Large intestine (tissue), 12 donors: ENCODE measurements at places on chromosomes 5 and 9. TPM values are rescaled to one million over a fixed set of nuclear protein-coding genes. Genes with fewer than 3 reads are reported as not detected.

DNA sequence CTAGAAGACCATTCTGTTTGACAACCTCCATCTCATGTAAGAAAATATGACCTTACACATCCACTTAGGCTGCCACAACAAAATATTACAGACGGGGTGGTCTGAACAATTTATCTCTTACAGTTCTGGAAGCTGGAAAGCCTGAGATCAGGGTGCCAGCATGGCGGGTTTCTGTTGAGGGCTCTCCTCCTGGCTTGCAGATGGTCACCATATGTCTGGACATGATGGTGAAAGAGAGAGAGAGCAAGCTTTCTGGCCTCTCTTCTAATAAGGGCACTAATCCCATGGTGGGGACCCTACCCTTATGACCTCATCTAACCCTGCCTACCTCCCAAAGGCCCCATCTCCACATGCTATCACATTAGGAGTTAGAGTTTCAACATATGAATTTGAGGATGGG is 66.0 kb downstream of the AMBP start:
- no peak for DNase-seq

DNA sequence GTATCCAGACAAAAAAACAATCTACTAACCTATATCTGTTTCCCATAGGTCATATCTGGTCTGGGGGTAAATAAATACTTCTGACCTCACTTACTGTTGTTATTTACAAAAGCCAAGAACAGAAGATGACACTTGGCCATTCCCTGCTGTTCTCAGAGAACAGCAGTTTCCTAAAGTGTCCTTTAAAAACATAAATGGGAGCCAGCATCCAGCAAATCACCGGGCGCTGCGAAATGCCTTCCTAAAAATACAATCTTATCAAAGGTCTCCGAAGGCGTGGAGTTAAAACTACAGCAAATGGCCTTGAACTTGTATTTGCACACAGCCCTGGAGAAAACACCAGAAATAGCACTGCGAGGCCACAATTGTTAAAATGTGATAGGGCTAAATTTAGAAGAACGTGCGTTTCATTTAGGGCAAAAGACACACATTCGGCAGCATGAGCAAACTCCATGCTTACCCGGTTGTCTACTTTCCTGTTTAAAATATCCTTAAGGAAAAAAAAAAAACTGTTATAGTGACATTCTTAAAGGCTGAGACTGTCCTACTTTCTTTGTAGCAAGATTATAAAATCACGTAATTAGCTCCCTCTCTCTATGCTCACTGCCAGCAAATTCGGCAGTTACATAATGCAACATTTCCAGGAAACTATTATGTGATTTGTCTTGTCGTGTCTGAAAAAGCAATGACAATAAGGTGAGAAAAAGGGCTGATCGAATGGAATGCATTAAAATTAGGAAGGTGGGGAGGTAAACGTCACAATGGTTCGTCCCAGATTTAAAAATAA is 1.5 kb downstream of the NFIL3 start:
- DNase-seq = peak; percentile 68

DNA sequence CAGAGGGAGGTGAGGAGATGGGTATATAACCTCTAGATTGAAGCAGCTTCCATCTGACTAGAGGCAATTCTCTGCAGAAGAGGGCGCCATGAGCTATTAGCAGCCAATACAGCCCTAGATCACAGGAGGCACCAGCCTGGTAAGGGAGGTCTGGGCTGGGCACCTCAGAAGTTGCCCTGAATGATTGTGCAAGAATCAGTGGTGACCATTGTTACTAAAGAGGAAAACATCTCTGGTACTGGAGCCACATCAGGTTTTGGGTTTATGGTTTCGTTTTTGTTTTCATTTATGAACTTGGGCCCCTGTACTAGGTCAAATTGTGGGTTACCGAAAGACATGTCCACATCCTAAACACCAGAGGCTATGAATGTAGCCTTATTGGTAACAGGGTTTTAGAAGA is 342.0 kb downstream of the MLLT3 start:
- no peak for DNase-seq

- DNase-seq = no peak
Measured at GRCh38 chr5:96329886-96330529, 103.0 kb downstream of the PCSK1 start.

RNF183 gene
- polyA plus RNA-seq = 0.91 TPM

- DNase-seq = no peak
Measured at GRCh38 chr9:136220017-136220729, 15.2 kb upstream of the LHX3 start.

DNA sequence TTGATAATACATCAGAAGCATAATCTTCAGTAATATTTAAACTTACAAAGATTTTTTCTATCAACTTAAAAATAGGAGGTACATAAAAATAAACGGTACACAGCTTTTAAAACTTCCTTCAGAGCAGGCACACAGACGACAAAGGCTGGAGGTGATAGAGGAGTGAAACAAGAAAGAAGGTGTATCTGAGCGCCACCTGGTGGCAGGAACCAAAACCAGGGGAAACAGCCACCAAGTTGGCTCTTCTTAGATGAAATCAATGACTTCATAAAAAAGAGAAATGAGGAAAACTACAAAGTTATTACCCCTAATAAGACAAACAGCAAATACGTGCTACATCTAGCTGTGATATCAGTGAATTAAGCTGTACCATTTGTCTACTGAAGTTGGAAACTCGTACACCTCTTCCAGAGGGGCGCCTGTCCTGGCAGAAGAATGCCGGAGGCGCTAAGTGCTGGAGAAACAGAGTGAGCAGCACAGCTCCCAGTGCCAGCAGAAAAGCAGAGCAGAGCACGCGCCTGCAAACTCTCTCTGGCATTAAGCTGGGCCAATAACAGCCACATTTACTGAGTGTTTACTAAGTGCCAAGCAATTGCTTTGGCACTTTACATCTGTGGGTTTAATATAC is 85.9 kb downstream of the SETX start:
- peak; percentile 26 for DNase-seq

DNA sequence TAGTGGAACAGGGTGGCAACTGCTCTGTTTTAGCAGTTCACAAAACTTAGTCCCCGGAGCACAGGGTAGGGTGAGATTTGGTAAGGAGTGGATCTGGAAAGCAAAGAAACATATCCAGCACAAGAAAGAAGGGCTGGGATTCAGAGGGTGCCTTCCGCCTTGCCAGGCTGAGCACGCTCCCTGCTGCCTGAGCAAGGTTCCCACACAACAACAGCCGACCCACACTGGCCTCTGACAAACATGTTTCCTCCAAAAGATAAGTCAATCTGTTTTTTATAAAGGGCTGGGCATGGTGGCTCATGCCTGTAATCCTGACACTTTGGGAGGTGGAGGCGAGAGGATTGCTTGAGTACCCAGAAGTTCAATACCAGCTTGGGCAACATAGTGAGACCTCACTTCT is 45.8 kb downstream of the RAB3C start:
- DNase-seq = peak; percentile 17

SMIM33 gene
- not detected for polyA plus RNA-seq

WWC1 gene
- polyA plus RNA-seq = 28.6 TPM

SLC1A3 gene
- polyA plus RNA-seq = 4.2 TPM

- DNase-seq = no peak
Measured at GRCh38 chr9:114256827-114257328, 66.0 kb upstream of the ORM1 start.

WHRN gene
- polyA plus RNA-seq = 10.2 TPM

FOXD4L4 gene
- 0.03 TPM for polyA plus RNA-seq

BTNL8 gene
- polyA plus RNA-seq = 135 TPM

DNA sequence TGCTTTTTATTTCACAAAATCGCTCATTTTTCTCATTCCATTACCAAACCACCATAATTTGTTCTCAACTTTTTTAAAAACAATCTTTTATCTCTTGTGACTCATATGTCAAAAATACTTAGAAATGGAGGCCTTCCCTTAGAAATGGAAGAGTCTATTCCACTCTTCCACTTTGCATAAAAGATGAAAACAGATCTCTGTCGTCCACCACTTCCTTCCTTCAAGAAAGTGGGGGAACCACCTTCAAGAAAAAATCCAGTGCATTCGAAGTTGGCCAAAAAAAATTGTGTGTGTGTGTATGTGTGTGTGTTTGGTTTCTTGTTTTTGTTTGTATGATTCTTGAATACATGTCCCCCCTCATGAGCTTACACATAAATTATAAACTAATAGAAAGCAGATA is 628.8 kb upstream of the DMAC1 start:
- DNase-seq = no peak

DNA sequence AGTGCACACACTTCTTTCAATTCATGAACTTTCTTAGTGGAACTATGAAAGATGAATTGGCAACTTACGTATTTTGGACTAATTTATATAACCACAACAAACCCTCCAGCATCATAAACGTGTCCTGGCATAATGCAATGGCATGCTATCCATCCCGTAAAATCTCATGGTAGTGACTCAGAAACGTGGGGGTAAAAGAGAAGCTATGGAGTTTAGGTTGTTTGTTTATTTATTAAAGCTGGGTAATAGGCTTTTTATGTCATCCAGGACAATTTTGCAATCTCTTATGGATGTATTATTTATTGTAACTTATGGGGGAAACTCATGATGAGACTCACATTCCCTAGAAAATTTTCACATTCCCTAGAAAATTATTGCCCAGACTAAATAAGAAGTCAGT is 106.3 kb downstream of the GDA start:
- DNase-seq = no peak
